ENCODE measurements at places on chromosomes 3 and 15. TPM values are rescaled to one million over a fixed set of nuclear protein-coding genes. Genes with fewer than 3 reads are reported as not detected.

Gene RASGRF1
- total RNA-seq = not detected

Gene CALML4
- 1.6 TPM for total RNA-seq

Gene ANKRD63
- total RNA-seq = not detected

DNA sequence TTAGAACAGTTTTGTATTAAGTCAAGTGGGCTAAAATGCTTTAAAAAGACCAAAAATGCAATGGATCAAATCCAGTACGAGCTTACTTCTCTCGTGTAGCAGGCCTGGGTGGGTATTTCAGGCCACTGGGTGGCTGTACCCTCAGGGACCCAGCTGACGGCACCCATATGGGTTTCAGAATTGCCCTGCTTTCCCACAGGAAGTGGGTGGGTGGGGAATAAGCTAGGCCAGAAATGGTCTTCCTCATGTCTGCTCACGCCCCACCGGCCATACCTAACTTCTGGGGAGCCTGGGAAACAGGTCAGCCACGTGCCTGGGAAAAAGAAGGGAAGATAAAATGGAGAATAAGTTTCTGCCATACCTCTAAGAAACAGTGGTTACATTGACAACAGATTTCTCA lies 20.3 kb downstream of the GPR160 start:
- H3K4me1 ChIP-seq = no peaks in the 10 kb centered on the region
- no peak overlapping the region for H3K27ac ChIP-seq
- H3K36me3 ChIP-seq = no peaks in the 10 kb centered on the region
- DNase-seq = no peak
- H3K27me3 ChIP-seq = no peaks in the 10 kb centered on the region

DNA sequence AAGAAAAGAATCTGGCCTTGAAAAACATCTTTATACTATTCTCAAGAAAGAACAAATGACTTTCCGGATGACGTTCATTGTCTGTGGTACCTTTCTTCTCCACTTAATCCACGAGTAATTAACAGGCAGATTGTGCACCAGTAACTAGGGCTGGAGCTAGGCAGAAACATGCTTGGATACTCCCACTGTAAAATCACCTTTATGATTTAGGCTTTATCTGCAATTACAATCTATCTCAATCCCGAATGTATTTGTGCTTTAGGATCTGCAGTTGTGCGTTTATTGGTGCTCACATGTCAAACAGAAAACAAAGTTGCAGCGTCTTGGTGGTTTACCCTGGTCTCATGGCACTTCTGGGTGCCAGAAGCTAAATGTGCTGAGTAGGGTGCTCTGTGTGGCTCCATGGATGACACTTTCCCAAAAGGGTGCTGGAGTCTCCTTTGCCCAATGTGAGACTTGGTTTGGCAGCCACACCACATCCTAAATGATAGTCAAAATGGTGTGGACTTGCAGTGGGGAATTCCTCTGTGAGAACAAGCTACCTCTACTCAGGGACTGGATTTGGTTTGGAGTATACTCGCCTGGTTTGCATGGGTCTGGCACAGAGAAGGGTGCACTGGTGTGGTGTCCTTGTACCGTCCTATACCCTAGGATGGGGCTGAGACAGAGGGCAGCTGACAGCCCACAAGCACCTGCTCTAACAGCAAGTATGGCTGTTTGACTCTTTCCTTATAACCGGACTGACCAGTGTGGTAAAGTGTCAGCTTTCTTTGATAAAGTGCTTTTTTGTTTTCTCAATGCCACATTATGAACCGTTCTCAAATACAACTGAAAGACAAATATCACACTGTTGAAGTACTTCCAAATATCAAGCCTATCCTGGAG lies 7.7 kb downstream of the SERP1 start:
- H3K4me1 ChIP-seq = peaks cover 6% of the 10 kb centered on the region
- peaks cover 26% of the 10 kb centered on the region for H3K36me3 ChIP-seq
- H3K27me3 ChIP-seq = no peaks in the 10 kb centered on the region
- DNase-seq = no peak
- H3K4me3 ChIP-seq = no peak overlapping the region

DNA sequence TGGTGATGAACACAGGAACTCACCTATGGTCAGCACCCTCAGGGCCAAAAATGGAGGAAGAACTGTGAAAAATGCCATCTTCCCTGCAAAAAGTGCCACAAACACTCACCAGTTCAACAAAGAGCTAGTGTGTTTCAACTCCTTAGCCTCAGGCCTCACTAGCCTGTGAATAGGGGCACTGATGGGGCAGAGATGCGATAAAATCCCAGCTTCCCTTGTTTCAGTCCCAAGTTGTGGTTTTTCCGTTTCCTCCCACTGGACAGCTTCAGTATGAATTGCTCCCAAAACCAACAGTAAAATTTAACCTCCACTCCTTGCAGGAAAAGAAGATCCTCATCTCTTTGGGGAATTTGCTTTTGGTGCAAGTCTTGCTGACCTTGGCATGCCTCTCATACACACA lies 117.4 kb upstream of the ADAMTS9 start:
- no peak overlapping the region for H3K27ac ChIP-seq
- no peaks in the 10 kb centered on the region for H3K4me1 ChIP-seq
- H3K36me3 ChIP-seq = no peaks in the 10 kb centered on the region
- no peak overlapping the region for H3K4me3 ChIP-seq
- no peak for DNase-seq
- no peaks in the 10 kb centered on the region for H3K27me3 ChIP-seq

- no peak overlapping the region for H3K4me3 ChIP-seq
- no peaks in the 10 kb centered on the region for H3K4me1 ChIP-seq
- H3K36me3 ChIP-seq = no peaks in the 10 kb centered on the region
- no peak overlapping the region for H3K27ac ChIP-seq
Observed at GRCh38 chr3:13885704-13886010, 5.8 kb upstream of the WNT7A start.

GRCh38 chr15:76401285-76401684 lies 64.7 kb downstream of the ISL2 start:
- no peak overlapping the region for H3K4me3 ChIP-seq
- H3K27ac ChIP-seq = no peak overlapping the region
- no peak for DNase-seq
- peaks cover 13% of the 10 kb centered on the region for H3K4me1 ChIP-seq

GRCh38 chr3:43388915-43389314 lies 102.6 kb downstream of the SNRK start:
- H3K4me3 ChIP-seq = no peak overlapping the region
- H3K27me3 ChIP-seq = no peaks in the 10 kb centered on the region
- H3K27ac ChIP-seq = peak overlapping the region; percentile 64
- no peak for DNase-seq
- no peaks in the 10 kb centered on the region for H3K36me3 ChIP-seq

DNA sequence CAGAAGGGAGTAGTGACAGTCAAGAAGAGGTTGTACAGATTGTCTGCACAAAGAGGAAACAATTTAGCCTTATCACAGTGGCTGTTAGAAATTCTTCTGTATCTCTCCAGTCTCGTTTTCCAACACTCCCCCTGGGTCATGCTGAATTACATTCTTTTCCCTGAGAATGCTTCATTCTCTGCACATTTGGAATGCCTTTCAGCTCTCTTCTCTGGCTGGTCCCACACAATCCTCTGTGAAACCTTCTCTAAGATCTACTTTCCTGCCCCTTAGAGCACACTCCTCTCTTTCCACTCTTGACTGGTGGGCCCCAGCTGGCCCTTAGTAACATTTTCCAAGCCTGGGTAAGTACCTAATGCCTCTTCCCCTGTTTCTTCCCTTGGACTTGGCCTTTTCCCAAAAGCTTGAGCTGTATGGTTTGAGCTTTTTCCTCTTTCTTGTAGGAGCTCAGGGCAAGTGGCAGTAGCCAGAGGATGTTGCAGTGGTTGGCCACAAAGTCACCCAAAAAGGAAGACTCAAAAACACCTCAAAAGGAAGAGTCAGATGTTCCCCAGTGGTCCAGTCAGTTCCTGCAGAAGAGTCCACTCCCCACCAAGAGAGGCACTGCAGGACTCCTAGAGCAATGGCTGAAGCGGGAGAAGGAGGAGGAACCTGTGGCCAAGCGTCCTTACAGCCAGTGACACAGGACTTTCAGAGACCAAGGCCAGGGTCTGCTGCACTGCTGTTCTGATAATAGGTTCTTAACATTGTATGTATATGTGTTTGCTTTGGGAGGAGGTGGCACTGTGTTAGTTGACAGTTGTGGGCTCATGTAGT lies 25.7 kb downstream of the HMCES start:
- no peaks in the 10 kb centered on the region for H3K27me3 ChIP-seq
- peaks cover 10% of the 10 kb centered on the region for H3K36me3 ChIP-seq
- no peak for DNase-seq
- H3K27ac ChIP-seq = no peak overlapping the region
